ENCODE measurements at places on chromosomes 3 and 15. TPM values are rescaled to one million over a fixed set of nuclear protein-coding genes. Genes with fewer than 3 reads are reported as not detected.

The WDR93 gene
- under 0.01 TPM for total RNA-seq

The DZIP3 gene
- 5.1 TPM for total RNA-seq

The C3orf22 gene
- not detected for total RNA-seq

The RTP1 gene
- not detected for total RNA-seq

The PODXL2 gene
- total RNA-seq, result 5.9 TPM

The CNTN3 gene
- 0.38 TPM for total RNA-seq

The GP9 gene
- not detected for total RNA-seq

The UBA3 gene
- 87.5 TPM for total RNA-seq

The HYAL1 gene
- total RNA-seq, result 1.8 TPM

The SEMA3B gene
- 1.3 TPM for total RNA-seq

The SHQ1 gene
- 19.8 TPM for total RNA-seq

The COL8A1 gene
- total RNA-seq, result 686 TPM

The MESP2 gene
- 0.18 TPM for total RNA-seq

The ITIH1 gene
- not detected for total RNA-seq

The C2CD4A gene
- total RNA-seq, result 1.5 TPM
